ENCODE measurements at places on chromosomes 1 and 21. TPM values are rescaled to one million over a fixed set of nuclear protein-coding genes. Genes with fewer than 3 reads are reported as not detected.

Gene DDAH1
- 28.9 TPM for total RNA-seq

Gene HSD3B1
- not detected for total RNA-seq

Gene IL23R
- total RNA-seq, result not detected

Gene CFH
- 83.8 TPM for total RNA-seq

Gene OPRD1
- 0.07 TPM for total RNA-seq

Gene RAD54L
- not detected for total RNA-seq

Gene PTPN7
- 0.79 TPM for total RNA-seq

Gene ADARB1
- 69.6 TPM for total RNA-seq

Gene KCNK2
- not detected for total RNA-seq

Gene RNF186
- 0.29 TPM for total RNA-seq

Gene SLC30A10
- total RNA-seq, result not detected

Gene ANGPTL3
- total RNA-seq, result not detected
